ENCODE measurements at places on chromosomes 6 and 20.

- DNase-seq = no peak
These were observed 16.6 kb downstream of the NKX2-4 start for GRCh38 chr20:21380711-21381110.

DNA sequence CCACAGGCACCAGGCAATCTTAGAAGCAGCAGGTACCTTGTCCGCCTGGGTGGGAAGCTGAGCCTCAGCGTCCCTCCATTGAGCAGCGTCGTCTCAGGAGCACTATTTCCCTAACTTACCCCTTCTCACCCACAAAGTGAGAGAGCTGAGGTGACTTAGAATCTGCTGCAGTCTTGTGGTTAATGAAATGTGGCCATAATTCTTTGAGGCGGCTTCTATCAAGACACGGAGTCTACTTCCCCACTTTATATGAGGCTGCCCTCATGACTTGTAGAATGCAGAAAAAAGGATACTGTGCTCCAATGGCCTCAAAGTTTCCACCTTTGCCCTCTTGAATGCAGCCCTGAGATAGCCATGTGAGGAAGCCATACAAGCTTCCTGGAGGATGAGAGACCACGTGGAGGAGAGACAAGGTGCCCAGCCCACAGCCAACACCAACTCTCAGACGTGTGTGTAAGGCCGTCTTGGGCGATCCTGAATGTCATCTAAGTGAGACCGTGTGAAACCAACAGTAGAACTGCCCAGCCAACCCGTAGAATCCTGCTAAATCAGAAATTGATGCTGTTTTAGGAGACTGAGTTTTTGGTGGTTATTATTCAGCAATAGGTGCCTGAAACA, 9.1 kb upstream of the TAGAP start:
- DNase-seq = peak; percentile 53

- no peak for DNase-seq
These were observed 11.4 kb downstream of the HECA start for GRCh38 chr6:139146317-139146726.

GRCh38 chr20:23540624-23541023, 27.7 kb downstream of the CST9L start:
- DNase-seq = no peak

- no peak for DNase-seq
These were observed 133.7 kb downstream of the LCA5 start for GRCh38 chr6:79403563-79403962.

DNA sequence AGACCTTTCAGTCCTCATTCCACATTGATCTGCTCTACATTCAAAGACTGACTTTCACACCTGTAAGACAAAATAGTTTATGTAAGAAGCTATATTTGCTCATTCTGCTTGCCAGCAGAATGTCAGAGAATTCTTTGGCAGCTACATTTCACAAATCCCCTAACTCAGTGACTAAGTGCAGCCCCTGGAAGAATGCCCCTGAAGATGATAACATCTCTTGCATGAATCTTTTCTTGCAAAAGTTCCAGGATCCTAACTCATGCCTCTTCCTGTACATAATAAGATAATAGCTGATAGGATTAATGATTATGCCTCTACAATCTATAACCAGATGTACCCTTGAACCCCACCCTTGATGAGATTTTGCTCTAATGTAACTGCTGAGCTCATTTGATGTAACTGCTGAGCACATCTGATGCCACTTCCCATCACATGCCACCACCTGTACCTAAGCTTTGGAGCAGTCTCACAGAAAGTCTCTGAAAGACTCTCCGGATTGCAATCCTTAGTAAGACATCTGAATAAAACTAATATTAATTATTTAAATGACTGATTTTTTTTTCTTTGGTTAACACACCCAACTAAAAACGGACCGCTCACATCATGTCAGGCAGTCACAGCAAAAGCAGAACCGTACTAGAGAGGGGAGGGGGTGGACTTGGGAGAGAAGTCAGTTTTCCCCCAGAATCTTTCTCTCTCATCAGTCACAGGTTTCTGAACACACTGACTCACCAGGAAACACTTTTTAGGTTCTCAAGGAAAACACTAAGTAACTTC, 684 bp upstream of the DNAH8 start:
- DNase-seq = no peak

DNA sequence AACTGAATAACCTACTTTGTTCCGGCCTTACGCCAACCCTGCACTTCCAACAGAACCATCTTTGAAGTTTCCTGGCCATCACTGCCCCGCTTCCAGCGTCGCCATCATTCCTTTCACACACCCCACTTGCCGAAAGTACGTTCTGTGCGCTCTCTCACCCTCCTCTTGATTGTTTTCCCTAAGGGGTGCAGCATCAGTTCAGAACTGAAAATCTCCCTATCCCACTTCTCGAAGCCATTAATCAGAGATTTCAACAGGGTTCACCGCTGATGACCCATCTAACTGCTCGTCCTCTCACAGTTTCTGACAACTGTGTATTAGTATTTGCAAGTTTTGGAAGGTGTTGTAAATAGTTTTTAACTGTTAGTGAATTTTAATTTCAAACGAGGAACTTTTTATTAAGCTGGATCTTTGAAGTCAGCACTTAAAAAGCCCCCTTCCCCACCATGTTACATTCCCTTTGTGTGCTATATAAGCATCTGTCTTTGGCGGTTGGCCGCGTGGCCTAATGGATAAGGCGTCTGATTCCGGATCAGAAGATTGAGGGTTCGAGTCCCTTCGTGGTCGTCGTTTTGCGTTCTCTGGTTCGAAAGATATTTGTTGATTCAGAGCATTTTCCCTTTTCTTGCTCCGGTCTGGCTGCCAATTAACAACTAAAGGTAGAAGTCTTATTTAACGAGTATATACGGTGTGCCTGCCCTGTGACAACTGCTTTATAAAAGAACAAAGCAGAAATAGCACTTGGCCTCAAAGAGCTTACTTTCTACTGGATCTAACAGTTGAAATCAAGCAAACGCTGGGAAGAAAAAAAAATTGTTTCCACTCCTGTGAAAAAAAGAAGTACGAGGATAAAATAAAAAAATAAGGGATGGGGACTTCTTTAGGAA, 42.6 kb downstream of the TRIM27 start:
- DNase-seq = peak; percentile 90

GRCh38 chr6:109762166-109762565, 71.1 kb downstream of the FIG4 start:
- DNase-seq = no peak

- DNase-seq = no peak
These were observed 534.0 kb downstream of the PKHD1 start for GRCh38 chr6:51553246-51554015.

DNA sequence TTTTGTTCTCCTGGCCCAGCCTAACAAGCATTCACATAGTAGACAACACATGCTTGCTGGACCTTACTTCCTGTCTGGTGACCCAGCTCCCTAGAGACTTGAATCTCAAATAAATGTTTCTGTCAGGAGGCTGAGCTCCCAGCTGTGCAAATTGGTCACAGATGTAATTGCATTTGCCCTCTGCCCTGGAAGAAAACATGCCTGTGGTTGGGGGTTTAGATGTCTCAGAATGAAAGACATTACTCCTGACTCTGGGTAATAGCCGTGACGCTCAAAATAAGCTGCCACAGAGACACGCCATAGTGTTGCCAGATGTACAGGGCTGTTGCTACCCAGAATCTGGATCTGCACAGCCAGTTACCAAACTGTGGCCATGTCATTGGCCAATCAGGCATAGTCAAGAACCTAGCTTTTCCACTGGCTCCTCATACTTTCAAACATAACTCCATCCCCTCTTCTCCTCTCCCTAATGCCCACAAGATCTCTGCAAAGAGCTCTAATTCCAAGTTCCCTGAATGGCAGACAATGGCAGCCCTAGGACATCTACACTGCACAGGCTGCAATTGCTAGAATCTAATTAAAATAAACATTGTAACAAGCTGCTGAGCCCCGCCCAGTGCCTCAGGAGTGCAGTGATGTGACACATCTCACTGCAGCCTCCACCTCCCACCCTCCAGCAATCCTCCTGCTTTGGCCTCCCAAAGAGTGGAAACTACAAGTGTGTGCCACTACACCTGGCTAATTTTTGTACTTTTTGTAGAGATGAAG, 32.8 kb upstream of the GMPR start:
- peak; percentile 93 for DNase-seq

GRCh38 chr6:50442531-50443040, 270.7 kb upstream of the TFAP2D start:
- no peak for DNase-seq

DNA sequence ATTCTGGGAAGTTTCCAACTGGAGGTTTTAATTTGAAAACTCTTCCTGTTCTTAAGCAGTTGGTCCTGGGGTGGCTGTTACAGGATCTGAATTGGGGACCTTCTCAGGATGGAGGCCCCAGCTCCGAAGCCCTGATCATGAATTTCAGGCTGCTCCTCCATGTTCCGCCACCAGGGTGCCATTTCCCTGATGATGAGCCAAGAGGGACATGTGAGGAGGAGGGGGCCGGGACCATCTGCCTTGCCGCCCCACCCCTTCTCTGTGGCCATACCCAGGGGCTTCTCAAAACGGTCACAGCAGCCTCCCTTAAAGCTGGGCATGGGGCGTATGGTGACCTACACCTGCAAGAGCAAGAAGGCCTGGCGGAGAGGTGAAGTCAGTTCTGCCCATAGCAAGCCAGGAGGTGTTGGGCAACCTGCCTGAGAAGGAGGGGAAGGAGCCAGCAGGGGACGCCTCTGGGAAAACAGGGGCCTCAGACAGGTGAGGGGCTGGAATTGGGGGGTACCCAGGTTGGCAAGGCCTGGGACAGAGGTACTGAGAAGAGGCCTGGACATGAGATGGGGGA, 3.6 kb upstream of the BAK1 start:
- no peak for DNase-seq

DNA sequence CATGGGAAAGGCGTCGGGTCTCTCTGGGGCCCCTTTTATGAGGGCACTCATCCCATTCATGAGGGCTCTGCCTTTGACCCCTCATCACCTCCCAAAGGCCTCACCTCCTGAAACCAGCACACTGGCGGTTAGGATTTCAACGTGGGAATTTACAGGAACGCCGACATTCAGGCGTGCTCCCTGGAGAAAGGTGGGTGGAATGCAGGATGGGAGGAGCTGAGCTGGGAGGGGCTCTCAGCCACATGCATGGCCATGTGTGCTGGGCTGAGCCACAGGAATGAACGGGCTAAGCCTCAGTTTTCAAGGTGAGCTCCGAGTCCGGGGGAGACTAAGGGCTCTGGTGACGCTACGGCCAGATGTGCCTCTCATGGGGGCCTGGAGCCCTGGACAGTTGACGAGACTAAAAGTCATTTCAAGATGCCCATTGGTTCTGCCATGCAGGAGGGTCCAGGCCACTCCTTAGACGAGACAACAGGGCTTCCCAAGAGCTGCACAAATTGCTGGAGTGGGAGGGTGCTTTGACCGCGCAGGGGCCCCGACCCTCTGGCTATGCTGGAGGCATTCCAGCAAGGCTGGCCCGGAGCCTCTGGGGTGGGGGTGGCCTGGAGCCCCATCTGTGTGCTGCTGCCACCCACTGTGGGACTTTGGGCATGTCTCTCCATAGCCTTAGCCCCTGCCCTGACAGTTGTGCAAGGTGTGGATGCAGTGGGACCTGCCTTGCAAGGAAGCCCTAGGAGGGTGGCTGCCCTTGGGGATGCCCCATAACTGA, 3.8 kb upstream of the ARFGAP1 start:
- no peak for DNase-seq

- DNase-seq = no peak
These were observed 515.5 kb upstream of the NOX3 start for GRCh38 chr6:155970876-155971708.

DNA sequence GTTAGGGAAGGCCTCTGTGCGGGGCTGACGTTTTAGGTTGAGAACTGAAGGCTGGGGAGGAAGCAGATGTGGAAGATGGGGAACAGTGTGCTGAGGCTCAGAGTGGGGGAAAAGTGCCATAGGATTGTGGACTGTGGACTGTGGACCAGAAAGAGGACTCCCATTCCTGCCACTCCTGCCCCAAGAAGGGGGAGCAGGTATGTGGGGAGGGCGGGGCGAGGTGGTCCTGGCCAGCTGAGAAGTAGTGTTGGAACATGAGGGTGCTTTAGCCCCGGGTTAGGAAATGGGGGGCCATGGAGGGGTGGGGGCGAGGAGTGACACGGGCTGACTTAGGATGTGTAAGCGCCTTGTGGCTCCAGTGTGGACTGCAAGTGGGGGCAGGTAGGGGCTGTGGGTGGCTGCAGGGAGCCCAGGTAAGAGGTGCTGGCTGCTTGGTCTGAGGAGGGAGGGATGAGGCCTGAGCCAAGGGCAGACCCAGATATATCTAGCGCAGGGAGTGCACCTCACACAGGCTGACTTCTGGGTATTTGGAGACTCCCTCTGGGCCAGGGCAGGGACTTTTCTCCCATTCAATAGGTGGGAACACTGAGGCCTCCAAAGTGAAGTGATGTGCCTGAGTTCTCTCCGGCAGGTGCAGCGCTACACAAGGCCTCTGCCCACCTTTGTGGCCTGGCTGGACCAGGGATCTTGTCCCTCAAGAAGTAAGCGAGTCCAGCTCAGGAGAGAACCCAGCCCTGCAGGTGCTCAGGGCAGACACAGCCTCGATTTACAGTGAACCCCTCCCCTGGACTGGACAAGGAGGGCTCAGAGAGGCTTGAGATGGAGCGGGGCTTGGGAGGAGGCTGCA, 76.6 kb upstream of the TOX2 start:
- peak; percentile 72 for DNase-seq

- DNase-seq = no peak
These were observed 1.6 kb upstream of the HLA-DQA1 start for GRCh38 chr6:32635526-32636123.

DNA sequence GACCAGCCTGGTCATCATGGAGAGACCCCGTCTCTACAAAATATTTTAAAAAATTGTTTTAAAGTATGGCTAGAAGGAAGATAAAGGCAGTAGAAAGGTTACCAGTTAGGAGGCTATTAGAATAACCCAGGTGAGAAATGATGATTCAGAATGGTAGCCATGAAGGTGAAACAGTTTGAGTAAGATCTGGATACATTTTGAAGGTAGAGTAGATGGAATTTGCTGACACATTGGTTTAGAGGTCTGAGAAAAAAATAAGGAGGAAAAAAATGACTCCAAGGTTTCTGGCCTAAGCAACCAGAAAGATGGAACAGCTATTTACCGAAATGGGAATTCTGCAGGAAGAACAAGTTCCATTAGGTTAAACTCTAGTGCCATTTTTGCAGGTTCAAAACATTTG, 167.9 kb upstream of the TAB2 start:
- DNase-seq = no peak

DNA sequence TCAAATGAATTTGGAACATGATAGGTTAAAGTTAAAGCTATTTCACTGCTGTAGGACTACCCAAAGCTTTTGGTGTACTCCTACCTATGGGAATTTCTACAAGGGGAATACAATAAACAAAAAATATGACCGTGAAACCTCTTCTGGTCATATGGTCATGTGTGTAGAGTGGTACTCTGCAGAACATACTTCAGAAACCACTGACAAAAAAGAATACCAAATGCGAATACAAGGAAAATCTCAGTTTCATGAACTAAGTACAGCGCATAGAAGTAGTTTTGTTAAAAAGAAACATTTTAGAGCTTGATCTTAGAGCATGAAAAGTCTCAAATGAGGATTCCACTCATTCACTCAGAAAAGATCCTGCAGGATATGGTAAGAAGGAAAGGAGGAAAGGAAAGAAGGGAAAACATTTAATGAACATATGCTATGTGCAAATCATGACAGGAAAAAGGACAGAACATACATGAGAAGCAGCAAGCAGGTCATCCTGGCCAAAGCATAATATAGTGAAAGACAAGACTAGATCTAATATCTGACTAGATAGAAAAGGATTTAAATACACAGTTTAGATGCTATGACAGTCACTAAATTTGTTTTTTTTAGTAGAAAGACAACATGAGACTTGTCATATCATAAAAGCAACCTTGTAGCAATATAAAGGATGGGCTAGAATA, 36.5 kb downstream of the SNX14 start:
- no peak for DNase-seq
